ENCODE measurements at places on chromosomes 7 and 10.

DNA sequence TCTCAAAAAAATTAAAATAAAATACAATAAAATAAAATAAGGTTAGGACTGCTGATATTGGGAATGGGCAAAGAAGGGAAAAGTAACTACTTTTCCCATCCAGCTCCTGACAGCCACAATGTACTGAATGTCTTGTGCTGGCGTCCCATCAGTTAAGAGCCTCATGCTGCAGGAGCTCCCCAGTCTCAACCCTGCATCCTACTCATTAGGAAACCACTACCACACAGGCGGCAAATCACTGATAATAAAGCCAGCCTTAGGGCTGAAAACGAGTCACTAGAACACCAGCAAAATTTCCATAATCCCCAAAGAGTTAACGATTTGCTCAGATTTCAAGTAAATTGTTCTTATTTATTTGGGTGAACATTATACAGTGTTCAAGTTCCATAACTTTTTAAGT is 4.3 kb downstream of the YWHAG start:
- no peak for DNase-seq

DNA sequence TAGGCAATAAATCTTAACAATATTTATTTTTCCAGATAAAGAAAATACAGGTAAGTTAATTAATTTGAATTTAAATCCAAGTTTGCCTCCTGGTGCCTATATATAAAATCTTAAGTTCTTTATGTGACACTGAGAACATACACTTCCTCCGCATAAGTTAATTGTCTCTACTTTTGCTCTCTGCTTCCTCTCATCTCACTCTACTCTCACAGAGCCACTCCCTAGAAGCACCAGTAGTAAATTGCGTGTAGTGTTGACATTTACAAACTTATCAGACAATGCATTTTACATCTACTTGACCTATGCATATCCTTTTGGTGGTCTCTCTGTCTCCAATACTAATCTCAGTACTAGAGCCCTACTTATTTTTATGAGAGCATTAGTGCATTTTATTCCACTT is 144.5 kb downstream of the ETV1 start:
- DNase-seq: no peak

- no peak for DNase-seq
Measured at GRCh38 chr7:158239290-158239981, 348.2 kb downstream of the PTPRN2 start.

DNA sequence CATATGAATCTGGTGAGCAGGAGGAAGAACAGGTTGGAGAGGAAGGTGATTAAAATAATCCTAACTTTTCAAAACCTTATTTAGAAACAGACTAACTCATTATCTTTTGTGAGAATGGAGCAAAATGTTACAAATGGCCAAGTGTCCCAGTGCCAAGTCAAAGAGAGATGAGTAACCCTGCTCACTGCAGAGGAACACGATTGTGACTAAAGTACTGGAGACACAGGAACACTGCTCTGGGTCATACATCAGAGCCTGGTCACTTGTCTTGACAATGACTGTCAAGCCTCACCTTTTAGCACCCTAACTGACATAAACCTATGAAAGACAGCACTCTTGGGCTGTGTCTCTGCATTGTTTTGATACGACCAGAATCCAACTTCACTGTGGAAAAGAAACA is 108.8 kb downstream of the SGMS1 start:
- no peak for DNase-seq

DNA sequence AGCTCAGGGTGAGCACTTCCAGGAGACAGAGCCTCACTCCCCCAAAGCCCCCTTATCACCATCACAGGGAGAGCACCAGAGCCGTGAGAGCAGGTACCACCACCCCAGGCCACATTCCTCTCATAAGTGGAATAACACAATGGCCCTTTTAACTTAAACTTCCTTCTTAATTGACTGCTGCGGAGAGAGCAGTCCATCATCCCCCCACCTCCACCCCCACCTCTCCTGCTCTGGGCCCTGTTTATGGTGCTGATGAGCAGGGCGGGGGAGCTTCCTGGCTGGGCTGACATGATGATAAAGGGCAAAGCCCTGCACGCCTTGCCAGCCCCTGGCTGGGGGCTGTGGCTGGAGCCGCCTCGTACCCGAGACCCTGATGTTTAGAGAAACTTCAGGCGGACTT is 81.4 kb upstream of the PODXL start:
- no peak for DNase-seq

Data from stimulated activated CD8-positive, alpha-beta memory T cell treated with anti-CD3 and anti-CD28 coated beads, Interleukin-7, amount 100 ng/mL, for 4 hours (primary cell).